ENCODE measurements at places on chromosomes 11 and 22.

GRCh38 chr22:29136782-29137700 is 64.2 kb downstream of the KREMEN1 start:
- no peak for DNase-seq

DNA sequence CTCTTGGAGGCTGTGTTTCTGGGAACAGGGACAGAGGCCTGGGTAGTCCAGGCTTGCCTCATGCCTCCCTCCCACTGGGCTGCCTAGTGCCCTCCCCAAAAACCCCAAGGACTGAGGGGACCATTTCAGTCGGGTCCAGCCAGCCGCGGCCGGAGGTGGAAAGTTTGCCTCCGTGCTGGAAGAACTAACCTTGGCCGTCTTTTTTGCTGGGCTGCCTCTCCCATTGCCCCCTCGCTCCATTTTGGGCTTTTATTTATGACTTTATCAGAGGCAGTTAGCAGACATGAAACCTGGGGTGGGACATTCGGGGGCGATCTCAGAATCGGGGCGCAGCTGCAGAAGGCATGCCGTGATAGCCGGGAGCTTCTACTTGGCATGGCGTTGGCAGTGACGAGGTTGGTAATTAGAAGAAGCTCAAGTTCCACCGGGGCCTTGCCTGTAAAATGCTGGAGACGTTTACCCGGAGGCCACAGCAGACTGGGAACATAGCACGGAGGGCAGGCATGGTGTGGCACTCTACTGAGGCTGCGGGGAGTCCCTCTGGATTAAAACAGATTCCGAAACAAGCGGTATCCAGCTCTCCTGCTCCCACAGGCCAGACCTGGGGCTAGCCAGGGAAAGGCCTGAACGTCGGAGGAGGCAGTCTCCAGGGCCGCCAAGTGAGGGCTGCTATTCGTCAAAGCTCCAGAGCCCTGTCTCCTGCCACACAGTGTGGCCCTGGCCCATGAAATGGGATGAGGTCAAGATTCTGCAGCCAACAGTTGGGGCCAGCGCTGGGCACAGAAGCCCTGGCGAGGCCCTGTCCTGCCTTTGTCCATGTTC is 76.4 kb upstream of the PPARA start:
- no peak for DNase-seq

DNA sequence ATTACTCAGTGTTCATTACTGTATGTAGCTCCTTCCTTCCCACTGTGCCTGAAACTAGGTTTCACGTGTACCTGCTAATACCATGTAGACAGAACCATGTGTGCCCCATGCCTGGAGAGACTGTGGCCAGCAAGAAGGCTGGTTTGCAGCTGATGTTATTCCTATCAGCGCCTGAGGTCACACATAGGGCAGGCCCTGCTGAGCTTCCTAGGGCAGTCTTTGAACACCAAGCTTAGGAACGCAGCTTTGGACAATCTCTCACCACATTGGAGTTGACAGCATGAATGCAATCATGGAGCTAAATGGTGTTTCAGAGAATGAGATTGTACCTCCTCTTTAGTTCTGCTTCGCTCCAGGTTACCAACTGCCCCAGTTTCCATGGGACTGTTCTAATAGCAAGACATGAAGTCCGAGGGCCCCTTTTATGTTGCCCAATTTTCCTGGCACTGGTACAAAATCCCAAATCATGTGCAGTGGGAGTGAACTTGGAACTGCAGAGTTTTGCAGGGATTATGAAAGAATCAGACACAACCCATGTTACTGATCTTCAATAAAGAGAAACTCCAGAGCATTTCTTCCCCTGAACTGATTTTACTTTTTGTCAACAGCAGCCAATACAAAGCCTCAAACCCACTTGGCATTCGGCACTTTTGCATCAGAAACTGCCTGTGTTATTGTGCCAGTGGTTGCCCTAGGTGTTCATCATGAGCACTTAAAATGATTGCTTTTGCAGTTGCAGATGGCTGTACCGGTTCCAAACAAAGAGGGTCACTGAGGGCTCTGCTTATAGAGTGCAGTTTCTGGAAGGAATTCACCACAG is 154.2 kb upstream of the TTC12 start:
- no peak for DNase-seq

DNA sequence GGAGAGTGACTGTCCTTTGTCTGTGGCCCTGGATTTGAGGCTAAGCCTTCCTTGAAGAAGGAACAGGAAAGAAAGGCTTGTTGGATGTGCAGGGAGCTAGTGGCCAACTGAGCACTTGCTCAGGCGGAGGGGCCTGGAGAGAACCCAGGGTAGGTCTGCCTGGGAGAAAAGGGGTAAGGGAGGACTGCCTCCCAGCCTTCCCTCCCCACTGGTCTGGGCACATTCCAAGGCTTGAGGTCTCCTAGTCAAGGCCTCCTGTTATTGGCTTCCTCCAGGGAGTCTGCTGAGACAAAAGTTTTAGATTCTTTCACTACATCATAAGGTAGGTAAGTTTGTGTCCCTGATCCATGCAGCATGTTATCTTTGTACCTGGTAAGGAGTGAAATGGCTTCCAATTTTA is 15.2 kb downstream of the KCNQ1OT1 start:
- DNase-seq: no peak

DNA sequence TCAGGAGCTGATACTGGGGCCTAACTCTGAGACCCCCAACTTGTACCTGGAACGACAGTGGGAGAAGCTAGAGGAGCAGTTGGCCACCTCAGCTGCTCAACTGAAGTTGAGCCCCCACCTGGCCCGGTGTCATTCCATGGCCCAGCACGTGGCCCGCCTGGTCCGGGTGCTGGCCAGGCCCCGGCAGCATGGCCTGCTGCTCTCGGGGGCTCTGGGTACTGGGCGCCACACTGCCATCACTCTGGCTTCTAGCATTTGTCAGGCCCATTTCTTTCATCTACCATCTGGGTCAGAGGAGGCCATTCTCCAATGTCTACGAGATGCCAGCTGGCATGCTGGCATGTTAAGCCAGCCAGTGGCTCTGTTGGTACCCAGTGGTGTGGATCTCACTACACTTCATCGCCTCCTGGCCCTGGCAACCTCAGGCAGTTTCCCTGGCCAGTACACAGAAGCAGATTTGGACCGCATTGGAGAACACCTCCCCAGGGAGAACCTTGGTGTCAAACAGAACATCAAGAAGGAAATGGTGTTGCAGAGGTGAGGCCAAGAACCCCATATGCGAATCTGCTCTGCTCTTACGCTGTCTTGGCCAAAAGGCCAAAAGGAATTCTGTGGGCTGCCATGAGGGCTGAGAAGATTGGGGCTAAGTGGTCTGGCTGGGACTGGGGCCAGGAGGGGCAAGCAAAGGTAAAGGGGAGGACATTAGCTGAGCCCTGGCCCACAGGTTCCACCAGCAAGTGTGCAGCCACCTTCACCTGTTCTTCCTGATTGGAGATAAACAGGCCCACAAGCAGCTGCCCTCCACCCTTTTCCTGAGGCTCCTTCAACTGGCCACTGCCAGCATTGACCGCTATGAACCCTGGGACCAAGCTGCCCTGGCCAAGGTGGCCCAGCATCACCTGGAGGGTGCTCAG is 45.4 kb downstream of the RRP8 start:
- no peak for DNase-seq

- DNase-seq: no peak
Observed at GRCh38 chr11:84552791-84553190, 1074.4 kb downstream of the DLG2 start.

- DNase-seq: no peak
Observed at GRCh38 chr22:39593066-39593930, 22.7 kb downstream of the CACNA1I start.

- DNase-seq: no peak
Observed at GRCh38 chr11:20407344-20407743, 19.8 kb downstream of the PRMT3 start.

DNA sequence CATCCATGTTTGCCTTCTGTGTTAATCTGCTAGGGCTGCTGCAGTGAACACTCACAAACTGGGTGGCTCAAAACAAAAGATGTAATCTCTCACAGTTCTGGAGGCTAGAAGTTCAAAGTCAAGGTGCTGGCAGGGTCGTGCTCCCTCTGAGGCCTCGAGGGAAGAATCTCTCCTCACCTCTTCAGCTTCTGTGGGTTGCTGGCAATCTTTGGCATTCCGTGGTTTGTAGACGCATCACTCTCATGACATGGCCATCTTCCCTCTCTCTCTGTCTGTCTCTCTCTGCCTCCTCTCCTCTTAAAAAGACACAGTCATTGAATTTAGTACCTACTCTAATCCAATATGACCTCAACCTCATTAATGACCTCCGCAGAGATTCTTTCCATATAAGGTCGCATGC is 78.8 kb downstream of the TSPAN18 start:
- no peak for DNase-seq

DNA sequence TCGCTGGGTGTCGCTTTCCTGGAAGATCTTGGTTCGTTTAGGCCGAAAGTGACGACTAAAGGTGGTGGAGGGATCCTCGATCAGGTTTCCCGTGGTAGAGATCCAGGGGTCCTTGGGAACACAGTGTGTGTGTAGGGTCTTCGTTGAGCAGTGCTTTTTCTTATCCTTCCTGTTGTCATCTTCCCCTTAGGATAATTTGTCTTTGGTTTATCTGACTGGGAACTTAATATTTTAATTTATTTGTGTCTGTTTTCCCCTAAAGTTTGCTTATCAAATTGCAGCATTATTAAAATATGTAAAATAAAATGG is 403 bp downstream of the RBM7 start:
- DNase-seq: no peak

DNA sequence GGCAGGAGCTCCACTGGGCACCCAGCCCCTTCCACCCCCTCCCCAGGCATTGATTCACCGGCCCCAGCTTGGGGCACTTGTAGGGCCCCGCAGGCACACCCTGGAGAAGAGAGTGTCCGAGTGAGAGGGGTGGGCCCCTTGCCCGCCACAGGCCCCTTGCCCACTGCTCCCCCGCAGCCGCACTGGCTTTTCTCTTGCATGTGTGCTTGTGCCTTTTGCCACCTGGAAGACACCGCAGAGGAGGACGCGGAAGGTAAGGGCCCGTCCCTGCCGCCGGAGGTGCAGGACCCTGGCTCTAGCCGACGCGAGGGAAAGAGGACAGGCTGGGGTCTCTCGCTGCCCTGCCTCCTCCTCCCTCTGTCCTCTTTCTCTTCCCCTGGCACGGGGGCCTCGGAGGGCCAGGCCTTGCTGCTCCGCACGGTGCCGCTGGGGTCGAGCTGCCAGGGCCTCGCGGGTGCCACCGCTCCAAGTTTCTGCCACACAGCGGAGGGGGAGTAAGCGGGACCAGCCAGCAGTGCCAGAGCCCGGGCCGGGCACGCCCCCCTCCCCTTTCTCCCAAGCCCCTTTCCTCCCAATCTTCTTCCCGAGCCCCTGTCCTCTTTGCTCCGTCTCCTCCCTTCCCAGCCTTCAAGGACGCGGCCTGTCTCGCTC is 9.5 kb downstream of the TNNT3 start:
- no peak for DNase-seq

Data from stimulated activated CD4-positive, alpha-beta T cell treated with anti-CD3 and anti-CD28 coated beads, Interleukin-4, amount 100 ng/mL, for 48 hours (primary cell).